T-helper 2 cell (primary cell): ENCODE measurements at places on chromosomes 5 and 9.

DNA sequence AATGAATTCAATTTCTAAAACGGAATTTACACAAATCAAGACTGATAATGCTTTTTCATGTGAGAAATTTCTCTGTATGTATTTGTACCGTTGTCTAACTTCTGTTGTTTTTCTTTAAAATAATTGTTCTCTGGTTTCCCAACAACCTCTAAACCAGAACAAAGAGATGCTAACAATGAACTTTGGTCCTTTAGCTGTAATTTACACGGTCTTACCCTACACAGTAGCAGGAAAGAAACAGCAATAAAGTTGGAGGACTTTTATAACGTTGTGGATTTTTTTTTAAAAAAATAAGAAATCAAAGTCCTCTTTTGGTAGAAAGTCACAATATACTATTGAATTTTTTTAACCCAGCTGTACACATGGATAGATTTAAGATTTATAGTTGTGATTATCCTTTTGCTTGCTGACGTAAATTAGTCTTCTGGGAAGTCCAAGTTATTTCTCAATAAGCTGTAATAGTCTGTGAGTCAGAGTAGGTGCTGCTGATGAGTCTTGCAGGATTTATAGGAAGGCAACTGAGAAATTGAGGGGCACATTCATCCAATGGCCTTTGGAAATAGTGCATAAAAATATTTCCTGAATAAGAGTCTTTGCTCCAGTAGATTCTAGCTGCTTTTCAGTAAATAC, 76.8 kb upstream of the PCSK1 start:
- DNase-seq: no peak

DNA sequence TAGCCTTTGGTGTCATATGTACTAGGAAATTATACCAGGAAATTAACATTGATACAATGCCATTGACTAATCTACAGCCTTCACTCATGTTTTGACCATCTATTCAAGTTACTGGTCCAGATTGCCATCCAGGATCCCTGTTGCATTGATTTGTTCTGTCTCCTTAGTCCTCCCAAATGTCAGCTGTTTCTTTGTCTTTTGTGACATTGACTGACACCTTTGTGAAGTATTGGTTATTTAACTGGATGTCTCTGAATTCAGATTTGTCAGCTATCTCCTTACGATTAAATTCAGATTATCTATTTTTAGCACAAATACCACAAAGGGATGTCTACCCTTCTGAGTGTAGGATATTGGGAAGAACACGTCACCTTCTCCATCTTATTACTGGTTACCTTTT, 73.7 kb upstream of the CTNND2 start:
- no peak for DNase-seq

DNA sequence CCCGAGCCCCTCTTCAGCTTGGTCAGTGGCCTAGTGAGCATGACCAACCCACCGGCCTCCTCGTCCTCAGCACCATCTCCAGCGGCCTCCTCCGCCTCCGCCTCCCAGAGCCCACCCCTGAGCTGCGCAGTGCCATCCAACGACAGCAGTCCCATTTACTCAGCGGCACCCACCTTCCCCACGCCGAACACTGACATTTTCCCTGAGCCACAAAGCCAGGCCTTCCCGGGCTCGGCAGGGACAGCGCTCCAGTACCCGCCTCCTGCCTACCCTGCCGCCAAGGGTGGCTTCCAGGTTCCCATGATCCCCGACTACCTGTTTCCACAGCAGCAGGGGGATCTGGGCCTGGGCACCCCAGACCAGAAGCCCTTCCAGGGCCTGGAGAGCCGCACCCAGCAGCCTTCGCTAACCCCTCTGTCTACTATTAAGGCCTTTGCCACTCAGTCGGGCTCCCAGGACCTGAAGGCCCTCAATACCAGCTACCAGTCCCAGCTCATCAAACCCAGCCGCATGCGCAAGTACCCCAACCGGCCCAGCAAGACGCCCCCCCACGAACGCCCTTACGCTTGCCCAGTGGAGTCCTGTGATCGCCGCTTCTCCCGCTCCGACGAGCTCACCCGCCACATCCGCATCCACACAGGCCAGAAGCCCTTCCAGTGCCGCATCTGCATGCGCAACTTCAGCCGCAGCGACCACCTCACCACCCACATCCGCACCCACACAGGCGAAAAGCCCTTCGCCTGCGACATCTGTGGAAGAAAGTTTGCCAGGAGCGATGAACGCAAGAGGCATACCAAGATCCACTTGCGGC, 1.8 kb downstream of the EGR1 start:
- DNase-seq: no peak

DNA sequence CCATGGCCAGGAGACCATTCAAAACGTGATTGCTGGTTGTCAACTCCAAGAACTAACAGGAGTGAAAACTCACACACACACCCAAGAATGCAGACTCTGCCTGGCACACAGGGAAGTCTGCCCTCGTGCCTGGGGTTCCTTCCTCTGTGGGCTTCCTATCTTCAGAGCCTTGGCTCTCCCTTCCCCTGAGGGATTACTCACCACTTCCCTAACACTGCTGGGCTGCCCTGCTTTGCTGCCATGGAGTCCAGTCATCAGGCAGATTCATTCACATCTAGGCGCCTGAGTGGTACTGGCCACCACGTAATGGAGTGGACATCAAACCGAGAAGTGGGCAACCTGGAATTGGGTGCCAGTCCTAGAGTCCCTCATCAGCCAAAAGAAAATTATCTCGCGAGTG, 76.4 kb upstream of the PRSS3 start:
- DNase-seq: no peak

- no peak for DNase-seq
Measured at GRCh38 chr5:57171816-57172465, 1.9 kb upstream of the GPBP1 start.

DNA sequence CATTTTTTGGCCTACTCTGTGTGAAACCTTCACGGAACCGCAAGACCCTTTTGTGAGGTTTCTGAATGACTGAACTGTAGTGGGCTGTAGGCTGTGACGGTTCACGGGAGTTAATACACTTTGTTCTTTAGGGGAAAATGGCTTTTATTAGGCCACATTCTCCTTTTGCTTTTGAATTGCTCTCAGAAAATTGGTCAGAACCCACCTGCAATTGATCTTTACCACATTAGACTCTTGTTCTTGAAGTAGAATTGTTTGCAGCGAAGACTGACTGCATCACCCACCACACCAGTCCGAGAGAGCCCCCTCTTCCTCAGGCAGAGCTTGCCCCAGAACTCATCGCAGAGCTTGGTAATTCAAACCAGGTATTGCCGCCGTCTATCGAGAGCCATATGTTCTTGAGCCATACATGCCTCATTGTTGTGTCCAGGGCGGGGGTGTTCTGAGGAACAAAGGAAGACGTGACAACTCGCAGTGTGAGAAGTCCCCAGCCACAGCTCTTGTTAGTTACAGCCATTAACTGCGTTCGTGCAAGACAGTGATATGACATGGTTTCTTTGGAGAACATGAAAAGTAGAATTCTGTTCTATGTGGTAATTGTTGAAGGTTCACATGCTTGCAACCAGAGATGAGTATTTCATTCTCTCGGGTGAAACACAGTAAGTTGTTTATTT, 166.4 kb upstream of the OTULINL start:
- no peak for DNase-seq

DNA sequence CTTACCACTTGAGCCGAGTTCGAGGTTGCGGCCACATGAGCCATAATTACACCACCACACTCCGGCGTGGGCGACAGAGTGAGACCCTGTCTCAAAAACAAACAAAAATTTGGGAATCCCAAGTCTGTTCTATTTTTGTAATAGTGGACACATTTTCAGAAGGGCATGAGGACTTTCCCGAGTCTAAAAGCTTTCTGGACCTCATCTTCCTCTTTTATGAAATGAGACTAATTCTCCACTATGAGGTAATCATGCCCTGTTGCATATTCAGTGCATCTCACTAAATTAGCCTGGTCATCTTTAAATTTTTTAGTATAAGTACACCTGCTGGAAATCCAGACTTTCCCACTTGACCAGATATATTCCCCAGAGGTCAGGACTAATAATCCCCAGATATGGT, 55.7 kb downstream of the GGTA1 start:
- DNase-seq: no peak

DNA sequence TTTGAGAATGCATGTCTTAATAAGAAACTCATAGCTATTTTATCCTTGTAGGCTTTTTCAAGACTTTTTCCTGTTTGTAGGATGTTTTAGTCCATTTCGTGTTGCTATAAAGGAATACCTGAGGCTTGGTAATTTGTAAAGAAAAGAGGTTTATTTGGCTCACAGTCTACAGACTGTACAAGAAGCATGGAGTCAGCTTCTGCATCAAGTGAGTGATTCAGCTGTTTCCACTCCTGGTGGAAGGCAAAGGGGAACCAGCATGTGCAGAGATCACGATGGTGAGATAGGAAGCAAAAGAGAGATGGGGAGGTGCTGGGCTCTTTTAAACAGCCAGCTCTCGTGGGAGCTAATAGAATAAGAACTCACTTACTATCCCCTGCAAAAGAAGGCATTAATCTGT, 177.3 kb downstream of the ALDH1A1 start:
- no peak for DNase-seq

- DNase-seq: no peak
Measured at GRCh38 chr9:34715639-34716215, 5.8 kb upstream of the CCL21 start.

GRCh38 chr5:58847041-58847440, 264.2 kb downstream of the RAB3C start:
- no peak for DNase-seq

GRCh38 chr9:89317282-89317681, 1.0 kb upstream of the SECISBP2 start:
- DNase-seq: no peak

- DNase-seq: no peak
Measured at GRCh38 chr5:76528547-76529331, 94.5 kb downstream of the F2RL2 start.

GRCh38 chr9:92707530-92707929, 37.6 kb upstream of the IPPK start:
- no peak for DNase-seq

DNA sequence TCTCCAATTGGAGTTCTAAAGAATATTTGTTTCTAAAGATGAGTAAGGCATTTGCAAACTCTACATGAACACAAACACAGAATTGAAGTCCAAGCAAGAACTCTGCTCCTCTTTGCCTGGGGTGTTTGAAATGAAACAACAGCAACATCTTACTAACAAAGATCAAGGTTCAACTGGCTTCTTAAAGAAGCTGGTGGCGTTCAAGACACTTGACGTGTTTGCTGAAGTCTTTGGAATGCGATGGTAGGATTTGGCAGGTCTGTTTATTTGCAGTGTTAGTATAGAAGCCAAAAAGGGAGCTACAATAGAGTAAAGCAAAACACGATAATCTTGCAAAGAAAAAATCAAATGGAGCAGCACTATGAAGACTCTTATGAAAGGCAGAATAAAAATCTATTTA, 94.9 kb downstream of the BASP1 start:
- no peak for DNase-seq

DNA sequence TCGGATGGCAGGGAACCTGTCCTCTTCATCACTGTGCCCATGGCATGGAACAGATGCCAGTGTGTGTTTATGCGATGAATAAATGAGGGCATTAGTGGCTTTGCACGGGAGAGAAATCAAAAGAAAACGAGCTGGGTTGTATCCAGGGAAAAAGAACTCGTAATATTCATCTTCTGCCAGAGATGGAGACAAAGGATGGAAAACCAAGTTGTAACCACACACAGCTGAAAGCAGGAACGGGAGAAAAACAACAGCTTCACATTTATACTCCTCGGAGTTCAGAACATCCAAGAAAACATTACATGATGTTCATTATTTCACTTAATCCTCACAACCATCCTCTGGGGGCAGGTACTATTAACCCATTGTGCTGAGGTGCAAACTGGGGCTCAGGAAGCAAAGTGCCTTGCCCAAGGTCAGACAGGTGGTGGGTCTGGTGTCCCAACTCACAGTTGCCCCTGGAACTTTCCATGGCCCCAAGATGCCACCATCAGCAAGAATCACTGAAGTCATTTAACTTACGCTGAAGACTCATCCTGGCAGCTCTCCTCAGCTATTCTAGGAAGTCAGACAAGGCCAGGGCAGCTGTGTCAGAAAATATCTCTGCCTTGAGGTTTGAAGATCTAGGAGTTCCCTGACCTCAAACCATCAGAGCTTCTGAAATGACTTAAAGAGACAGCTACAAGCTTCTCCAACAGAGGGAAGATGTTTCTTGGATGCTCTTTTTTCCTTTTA, 250.4 kb downstream of the NSG2 start:
- no peak for DNase-seq

GRCh38 chr9:126111556-126111955, 215.1 kb upstream of the MVB12B start:
- no peak for DNase-seq

DNA sequence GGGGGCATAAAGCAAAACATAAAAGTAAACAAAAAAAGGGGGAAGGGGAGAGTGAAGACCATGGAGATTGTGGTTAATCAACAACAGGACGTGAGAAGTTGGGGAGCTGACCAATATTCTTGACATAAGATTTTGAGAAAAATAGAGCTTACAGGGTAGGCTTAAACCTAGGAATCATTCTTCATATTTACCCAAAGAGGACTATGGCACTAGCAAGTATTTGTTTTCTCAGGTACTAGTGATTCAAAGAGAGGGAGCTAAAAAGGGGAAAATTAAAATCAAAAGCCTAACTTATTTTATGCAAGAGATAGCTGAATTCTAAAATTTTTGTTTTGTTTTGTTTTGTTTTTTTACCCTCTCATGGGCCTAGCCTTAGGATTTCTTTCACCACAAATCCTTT, 427.5 kb downstream of the PIK3R1 start:
- no peak for DNase-seq

DNA sequence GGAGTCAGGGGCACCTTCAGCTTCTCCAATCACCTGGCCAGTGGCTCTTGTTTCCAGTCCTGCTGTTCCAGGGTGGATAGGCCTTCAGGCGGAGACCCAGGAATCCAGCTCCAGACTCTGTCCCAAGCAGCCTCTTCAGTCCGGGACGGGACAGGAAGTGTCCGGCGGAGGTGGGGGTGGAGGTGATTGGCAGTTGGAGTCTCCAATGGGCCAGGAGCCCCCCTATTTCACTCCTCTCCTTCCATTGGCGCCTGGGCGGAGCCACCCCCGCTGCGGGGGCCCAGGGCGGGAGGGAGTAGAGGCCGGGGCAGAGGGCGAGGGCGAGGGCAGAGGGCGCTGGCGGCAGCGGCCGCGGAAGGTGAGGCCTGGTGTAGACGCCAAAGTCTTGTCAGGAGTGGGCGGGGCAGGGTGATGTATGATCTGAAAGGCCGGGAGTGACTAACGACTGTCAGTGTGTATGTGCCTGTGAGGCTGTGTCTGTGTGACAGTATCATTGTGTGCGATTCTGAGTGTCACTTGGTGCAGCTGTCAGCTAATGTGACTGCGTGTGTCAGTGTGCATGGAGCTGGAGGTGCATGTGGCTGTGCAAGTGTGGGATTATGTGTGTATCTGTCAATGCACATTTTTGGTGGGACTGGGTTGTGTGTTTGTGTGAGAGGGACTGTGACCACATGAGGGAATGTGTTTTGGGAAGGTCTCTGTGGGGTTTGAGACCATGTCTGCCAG, at the start of gene IL11RA:
IL11RA (plus strand) TSS at position 310 of the 726 bp plus-strand sequence. CDS start 3,033 bp downstream, outside the sequence.
- DNase-seq: peak; percentile 44

DNA sequence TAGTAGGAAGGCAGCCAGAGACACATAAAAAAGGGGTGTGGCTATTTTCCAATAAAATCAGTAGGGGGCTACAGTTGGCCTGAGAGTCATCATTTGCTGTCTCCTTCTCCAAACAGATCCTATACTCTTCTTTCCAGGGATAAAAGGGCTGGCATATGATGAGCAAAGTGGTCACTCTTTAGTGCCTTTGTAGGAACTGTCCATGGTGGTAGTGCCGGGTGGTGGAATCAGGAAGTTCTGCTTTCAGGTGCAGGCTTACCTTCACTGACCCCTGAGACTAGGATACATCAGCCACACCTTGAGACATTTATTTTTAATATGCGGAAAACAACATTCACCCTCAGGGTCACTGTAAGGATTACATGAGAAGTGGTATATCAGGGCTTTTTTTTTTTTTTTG, 80.8 kb downstream of the ASTN2 start:
- no peak for DNase-seq
